ENCODE measurements at places on chromosomes 13 and 19.
A peak's percentile ranks its signal among the peaks of the same experiment; 100 is the strongest.

- DNase-seq, result no peak
Observed at GRCh38 chr13:43544631-43545030, 242.1 kb downstream of the ENOX1 start.

GRCh38 chr19:45607071-45608029 is 5.3 kb upstream of the GPR4 start:
- peak; percentile 63 for DNase-seq

DNA sequence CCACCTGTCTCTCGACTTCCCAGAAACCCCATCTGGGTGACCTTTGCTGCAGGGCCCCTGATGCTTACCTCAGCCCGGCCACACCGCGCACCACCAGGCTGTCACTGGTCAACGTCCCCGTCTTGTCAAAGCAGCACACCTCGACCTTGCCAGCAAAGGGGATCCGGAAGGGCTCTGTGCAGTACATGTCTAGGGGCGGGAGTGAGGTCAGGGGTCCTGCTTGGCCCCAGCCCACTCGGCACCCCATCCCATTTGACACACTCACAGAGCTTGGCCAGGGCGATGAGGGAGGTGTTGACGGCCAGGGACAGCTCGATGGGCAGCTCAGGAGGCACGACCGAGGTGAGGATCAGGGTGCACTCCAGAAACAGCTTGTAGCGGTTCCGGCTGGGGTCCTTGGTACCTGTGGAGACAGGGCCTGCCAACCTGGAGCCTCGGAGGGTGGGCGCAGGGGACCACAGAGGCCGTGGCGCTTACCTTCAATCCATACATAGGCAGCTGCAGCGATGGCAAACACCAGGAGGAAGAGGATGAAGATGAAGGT is 8.4 kb downstream of the ATP13A1 start:
- DNase-seq, result no peak

GRCh38 chr13:66853564-66853963 is 376.6 kb downstream of the PCDH9 start:
- DNase-seq, result no peak

GRCh38 chr19:10646456-10647159 is 7.5 kb upstream of the ILF3 start:
- DNase-seq, result no peak

DNA sequence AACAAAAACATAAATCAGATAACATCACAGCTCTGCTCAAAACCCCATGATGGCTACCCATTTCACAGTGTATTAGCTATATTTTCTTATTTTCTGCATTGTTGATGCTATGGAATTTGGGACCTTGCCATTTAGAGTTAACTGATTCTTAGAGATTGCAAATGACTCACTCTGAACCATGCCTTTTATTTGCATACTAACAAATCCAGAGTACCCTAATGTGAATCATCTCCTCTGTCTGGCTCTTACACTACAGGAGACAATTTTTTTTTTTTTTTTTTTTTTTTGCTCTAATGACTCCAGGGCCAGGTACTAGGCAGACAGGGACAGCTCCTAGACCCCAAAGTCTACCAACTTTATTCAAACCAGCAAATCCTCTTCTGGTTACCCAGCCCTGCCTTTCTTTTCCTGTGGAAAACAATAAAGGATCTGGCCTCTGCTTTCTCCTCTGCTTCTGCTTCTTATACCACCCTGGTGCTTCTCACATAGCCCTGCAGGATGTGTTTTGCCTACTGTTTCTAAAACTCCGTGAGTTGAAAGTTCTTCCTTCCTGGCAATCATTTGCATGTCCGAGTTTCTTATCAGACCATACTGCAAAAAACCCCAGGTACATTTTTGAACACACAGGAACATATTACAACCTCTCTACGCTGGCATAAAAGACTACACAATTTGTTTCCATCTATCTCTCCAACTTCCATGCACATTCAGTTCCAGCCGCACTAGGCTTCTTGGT is 10.6 kb upstream of the ZNF460 start:
- no peak for DNase-seq

DNA sequence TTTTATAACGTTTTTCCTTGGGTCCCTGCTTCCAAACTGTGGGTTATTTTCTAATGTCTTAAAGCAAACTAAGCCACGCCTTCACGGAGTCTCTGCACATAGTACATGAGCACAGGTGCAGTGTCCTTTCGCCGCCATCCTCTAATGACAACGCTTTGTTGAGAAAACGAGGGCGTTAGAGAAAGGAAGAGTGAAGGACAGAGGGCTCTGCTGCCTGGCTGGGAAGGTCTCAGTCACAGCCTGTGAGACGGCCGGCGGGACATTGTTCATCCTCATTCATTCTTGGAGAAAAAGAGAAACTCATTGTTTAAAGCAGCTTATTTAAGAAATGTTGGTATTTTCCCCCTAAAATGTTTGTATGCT is 9.5 kb downstream of the IL17D start:
- no peak for DNase-seq

- DNase-seq, result no peak
Observed at GRCh38 chr13:35731471-35731870, 255.0 kb upstream of the MAB21L1 start.

GRCh38 chr13:84050536-84050935 is 168.3 kb upstream of the SLITRK1 start:
- no peak for DNase-seq

DNA sequence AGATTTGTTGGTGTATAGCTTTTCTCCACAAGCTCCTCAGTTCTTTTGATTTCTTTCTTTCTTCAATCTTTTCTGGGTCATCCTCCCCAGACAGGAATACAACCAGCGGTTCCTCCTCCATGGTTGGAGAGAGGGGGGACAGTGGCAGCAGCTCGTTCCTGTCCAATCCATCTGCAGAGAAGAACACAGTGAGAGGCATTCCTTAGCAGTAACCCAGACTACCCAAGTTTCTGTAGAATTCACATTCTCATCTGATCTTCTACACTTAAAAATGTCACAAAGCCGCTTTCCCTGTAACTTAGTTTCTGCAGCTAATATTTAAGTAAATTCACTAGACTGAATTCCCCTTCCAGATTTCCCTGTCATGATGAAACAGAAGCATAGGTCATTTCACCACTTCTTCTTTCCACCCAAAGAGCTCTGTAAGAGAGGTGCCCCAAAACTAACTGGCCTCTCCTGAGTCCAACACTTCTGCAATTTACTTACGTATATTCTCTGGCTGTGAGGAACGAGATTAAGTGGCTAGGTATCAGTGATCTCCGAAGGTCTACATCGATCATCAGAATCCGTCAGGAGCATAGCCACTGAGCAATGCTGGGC is 171.9 kb downstream of the TBC1D4 start:
- no peak for DNase-seq

Data from right renal pelvis (tissue), 4 donors.